ENCODE measurements at places on chromosomes 3 and 15.

DNA sequence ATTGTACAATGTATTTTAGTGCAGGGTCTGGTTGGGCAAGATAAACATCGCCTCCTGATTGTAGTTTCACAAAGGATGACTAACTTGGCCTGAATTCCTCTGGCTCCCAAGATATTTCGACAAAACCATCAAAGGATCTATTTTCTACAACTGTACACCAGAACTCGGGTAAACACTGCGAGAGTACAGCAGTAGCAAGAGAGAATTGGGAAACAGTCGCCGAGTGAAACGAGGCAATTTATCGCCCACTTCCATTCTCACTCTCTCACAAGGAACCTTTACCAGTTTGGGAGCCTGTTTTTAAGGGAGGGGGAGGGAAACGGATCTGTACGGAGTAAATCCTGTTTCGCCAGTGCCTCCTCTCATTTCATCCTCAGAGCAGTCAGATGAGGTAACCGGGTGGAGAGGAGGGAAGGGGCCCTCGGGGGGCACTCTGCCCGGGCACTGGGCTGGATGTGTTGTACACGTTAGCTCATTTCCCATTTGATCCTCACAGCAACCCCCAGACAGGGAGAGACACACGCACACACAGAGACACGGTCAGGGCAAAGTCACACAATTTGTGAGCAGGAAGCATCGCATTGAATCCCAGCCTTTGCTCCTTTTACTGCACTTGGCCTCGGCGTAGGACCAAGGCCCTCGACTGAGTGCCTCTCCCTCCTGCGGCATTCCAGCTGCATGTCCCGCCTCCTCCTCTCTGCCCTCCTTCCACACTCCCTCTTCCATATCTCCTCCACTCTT lies 120.1 kb downstream of the LIPC start:
- no peak for DNase-seq

GRCh38 chr15:93072411-93073394 lies 16.3 kb downstream of the RGMA start:
- DNase-seq: no peak

DNA sequence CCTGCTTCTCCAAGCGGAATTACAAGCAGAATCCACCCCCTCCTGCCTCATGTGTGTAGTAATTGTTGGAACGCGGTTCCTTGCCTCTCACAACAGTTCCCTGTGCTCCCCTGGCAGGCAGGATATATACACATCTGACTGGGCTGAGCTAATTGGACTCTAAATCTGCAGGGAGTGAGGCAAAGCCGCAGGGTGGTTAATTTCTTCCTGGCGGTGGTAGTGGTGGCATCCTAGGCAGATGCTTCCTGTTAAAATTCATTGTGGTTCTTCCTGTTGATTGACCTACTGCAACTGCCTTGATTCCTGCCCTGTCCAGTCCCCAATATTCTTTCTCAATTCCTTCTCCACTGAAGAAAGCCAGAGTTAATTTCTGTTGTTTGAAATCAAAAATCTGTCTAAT lies 202.9 kb upstream of the PROK2 start:
- DNase-seq: no peak

DNA sequence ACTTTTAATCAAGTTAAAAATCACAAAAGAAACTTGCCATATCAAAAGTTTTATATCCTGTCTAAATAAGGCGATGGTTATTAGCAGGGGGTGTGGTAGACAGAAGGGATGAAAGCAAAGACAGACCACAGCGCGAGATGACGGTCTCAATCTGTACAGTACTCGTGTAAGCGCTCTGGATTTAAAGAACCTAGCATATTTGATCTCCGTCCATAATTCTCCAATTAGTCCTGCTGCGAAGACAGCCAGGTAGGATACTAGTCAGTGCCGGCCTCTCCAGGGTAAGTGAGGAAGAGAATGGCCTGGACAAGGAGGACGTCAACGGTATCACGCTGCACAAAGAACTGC lies 701 bp downstream of the SGO1 start:
- DNase-seq: no peak

GRCh38 chr3:42691816-42692666 lies 6.7 kb downstream of the KLHL40 start:
- DNase-seq: no peak

DNA sequence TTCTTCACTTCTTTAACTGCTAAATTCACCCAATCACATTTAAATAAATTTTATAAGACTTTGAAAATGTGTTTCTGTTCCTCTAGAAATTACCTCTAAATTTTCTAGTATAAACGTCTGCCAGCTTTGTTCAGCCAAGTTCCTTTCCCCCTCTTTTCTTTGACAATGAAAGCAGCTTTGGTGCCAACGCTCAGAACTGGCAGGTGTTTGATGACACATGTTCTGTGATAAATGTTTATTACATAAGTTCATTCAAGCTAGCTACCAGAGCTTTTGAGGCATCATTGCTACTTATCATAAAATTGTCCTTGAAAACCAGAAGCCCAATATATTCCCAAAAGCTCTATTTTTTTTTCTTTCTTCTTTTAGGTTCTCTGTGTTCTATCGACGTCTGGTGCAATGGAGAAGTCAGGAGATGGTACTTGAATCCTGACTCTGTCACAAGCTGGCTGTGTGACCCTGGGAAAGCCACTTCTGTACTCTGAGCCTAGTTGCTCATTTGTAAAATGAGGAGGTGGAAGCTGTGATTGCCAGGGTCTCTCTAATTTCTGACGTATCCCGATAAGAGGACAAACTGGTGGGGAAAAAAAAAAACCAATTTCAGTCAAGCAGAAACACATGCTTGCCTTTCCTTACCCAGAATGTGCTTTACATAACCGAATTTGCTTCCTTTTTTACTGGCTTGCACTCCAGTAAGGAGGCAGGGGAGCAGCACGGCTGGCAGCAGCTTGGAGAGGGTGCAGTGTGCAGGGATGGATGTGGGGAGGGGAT lies 187.1 kb upstream of the LPP start:
- no peak for DNase-seq

DNA sequence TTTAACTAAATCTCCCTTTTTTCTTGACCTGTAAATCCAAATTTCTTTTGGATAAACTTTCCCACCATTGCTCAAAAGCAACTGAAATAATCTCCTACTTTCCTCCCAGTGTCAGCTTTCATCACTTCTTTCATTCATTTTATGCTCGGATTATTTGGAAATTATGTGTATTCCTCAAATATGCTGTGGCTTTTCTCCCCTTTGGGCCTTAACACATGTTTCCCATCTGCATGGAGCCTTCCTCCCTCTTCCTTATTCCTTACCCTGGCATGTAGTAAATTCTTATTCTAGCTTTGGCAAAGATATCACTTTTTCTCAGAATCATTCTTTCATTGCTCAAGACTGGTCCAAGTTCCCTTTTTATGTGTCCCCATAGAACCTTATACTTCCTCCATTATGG lies 41.8 kb upstream of the TUSC7 start:
- no peak for DNase-seq

DNA sequence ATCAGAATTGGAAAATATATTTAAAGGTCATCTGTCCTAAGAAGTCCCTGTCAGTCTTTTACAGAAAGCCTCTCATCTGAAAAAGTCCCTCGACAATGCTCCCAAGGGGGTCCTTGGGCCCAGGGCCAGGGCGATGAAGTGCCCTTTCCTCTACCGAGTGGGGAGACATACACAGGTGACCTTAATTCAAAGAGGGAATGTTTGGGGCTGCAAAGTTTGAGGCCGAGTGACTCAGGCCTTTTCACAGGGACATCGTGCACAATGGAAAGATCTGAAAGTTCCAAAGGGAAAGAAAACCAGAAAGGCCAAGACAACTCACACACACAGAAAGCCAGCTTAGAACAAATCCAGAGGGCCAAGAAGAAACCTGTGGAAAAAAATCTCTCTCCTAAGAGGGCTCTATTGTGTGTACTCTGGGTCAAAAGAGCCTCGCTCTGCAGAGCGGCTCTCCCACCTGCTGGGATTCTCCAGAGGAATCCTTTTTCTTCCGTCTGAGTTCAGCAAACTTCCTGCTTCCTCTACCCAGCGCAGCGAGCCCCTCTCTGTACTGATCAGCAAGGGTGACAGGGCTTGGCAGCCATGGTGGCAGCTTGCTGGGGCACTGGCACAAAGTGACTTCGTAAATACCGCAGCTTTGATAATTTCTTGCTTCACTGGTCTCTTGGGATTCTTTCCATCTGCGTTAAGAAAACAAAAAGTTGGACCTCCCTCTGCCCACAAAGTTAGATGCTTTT lies 259.1 kb downstream of the OPA1 start:
- no peak for DNase-seq

GRCh38 chr3:9250236-9250635 lies 790 bp upstream of the SRGAP3 start:
- no peak for DNase-seq

DNA sequence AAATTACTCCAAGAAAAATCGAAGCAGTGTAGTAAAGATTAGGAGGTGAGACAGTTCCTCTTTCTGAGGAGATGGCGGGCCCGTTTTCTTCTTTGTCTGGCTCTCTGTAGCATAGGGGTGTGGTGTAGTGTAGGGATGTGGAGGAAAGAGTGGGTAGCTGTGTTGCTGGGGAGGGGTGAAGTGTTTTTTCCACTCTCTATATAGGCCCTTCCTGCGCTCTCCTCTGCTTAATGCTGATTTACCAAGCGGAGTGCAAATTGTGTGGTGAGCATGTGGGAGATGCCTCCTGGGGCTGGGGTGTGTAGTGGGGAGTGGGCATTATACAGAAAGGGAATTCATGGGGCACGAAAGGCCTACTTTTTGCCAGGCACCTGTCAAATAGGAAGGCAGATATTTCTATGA lies 94.9 kb downstream of the ST6GAL1 start:
- DNase-seq: no peak

DNA sequence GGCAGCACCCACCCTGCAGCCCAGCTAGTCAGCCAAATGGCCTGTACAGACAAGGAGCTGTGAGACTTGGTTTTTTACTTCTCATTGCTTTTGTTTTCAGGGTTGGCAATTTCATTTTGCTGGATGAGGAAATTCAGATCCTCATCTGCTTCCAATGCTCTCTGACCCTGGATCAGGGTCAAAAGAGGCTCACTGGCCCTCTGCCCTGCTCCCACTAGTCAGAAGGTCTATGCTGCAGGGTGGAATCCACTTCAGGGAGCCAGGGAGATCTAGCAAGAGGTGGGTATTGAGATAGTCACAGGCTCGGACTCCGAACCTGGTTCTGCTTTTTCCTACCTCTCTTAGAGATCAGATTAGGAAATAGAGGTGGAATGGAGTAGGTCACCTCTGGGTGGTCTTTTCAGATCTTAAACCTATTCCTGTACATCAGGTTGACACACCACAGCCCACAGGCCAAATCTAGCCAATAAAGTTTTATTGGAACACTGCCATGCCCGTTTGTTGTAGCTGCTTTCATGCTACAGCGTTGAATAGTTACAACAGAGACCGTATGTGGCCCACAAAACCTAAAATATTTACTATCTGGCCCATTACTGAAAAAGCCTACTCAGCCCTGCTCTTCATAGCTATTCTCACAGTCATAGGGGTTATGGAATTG lies 26.4 kb upstream of the GLCE start:
- DNase-seq: no peak

DNA sequence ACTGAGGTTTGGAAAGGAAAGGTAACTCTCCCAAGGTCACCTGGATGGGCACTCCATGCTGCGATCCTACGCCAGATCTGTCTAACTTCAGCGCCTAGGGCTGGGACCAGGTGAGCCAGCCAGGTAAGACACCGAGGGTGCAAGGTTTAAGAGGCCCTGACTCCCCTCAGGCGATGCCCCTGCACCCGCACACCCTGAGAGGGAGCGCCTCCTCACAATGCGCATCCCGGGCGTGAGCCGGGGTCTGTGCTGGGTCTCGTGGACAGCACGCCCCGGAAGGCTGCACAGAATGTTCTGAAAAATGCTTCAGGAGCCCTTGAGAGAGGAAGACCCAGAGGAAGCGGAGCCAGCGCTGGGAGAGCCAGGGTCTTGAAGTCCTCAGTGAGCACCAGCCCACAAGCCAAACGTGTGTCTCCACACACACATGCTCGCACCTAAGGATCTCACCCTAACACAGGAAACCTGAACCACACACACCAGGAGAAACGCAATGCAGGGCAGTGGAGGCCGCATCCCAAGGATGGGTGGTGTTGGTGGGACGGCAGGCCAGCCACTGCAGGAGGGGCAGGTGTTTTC lies 142.0 kb downstream of the ADAMTS17 start:
- no peak for DNase-seq

DNA sequence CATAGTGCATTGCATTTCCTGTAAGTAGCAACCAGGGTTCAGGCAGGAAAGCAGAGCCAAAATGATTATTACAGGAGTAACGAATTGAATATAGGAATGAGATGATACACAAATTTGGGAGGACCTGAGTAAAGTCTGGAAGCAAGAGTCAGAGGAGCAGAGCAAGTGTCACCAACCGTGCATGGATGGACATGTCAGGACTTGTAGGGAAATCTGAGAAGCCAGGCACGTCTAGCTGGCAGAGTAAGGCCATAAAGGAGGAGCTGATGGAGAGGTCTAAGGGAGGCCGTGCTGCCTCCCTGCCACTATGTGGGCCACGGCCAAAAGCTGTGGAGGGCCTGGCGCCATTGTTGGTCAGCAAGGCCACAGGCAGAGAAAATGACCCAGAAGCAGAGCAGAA lies 22.4 kb downstream of the GJD2 start:
- no peak for DNase-seq

GRCh38 chr3:27319847-27320526 lies 49.2 kb downstream of the NEK10 start:
- no peak for DNase-seq

GRCh38 chr15:72472992-72473610 lies 1.0 kb upstream of the ARIH1 start:
- DNase-seq: no peak

- DNase-seq: no peak
These were observed 88.2 kb upstream of the CTDSPL start for GRCh38 chr3:37773471-37773870.

- no peak for DNase-seq
These were observed 102.2 kb upstream of the LPP start for GRCh38 chr3:188051801-188052168.

DNA sequence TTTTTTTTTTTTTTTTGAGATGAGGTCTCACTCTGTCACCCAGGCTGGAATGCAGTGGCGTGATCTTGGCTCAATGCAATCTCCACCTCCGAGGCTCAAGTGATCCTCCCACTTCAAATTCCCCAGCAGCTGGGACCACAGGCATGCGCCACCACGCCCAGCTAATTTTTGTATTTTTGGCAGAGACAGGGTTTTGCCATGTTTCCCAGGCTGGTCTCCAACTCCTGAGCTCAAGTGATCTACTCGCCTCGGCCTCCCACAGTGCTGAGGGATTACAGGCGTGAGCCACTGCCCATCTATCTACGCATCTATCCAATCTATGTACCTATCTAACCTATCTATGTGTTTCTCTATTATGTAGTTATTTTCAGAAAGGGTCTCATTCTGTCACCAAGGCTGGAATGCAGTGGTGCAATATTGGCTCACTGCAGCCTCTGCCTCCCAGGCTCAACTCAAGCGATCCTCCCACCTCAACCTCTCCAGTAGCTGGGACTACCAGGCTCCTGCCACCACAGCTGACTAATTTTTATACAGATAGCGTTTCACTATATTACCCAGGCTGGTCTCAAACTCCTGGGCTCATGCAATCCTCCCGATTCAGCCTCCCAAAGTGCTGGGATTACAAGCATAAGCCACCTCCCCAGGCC lies 20.2 kb upstream of the GPX1 start:
- DNase-seq: no peak

Measured in GM18507 (cell line).